ENCODE measurements at places on chromosomes 2 and 18.

DNA sequence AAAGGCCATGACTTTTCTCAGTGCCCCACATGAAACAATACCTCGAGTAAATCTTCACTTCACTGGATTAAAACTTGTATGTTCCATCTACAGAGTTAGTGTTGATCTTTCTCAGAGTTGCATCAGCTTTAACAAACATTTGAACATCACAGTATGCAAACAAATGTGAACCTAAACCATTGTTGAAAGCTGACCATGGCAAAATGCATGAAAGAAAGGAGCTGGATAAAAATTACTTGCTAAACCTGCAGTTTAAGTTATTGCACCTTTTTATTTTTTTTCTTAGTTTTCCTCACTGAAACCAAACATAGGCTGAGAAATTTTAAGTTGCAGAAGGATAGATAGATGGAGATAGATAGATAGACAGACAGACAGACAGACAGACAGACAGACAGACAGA lies 107.2 kb upstream of the UGP2 start:
- no peak for DNase-seq

DNA sequence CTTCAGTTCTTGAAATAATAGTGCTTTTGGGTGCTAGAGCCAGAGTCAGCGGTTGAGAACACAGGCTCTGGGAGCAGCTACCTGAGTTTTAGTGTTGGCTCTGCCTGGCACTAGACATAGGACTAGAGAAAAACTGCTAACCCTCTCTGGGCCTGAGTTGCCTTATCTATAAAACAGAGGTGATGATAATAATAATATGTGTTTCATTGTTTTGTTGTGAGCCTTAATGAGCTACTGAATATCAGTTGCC lies 391.7 kb downstream of the PTPRM start:
- DNase-seq, result no peak

DNA sequence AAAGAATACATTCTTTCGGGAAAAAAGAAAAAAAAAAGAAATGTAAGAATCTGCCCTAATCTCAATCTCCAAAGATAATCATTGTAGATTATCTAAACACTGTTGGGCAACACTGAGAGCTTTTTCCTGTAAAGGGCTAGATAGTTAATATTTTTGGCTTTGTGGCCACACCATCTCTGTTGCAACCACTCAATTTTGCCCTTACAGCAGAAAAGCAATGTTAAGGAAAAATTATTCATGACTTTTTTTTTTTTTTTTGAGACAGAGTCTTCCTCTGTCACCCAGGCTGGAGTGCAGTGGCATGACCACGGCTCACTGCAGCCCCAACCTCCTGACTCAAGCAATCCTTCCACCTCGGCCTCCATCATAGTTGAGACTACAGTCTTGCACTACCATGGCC lies 17.3 kb upstream of the FZD5 start:
- no peak for DNase-seq

GRCh38 chr2:121427187-121427689 lies 103.4 kb upstream of the RNU4ATAC start:
- DNase-seq, result no peak

DNA sequence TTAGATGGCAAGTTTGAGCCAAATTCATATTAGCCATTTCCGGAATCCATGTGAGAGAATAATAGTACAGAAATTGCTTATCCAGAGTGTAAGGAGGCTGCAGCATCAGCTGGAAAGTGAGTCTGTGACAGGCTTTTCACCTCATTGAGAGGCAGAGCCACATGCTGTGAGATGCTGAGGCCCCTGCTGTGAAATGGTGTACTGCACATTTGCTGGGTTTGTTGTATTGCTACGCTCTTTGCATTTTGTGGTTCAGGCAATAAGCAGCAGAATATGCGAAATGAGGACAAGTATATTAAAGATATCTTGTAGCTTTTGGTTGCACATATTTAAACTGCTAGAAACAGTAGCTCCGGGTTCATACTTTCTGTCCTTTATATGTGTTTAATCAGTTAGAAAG lies 37.0 kb downstream of the NABP1 start:
- no peak for DNase-seq

DNA sequence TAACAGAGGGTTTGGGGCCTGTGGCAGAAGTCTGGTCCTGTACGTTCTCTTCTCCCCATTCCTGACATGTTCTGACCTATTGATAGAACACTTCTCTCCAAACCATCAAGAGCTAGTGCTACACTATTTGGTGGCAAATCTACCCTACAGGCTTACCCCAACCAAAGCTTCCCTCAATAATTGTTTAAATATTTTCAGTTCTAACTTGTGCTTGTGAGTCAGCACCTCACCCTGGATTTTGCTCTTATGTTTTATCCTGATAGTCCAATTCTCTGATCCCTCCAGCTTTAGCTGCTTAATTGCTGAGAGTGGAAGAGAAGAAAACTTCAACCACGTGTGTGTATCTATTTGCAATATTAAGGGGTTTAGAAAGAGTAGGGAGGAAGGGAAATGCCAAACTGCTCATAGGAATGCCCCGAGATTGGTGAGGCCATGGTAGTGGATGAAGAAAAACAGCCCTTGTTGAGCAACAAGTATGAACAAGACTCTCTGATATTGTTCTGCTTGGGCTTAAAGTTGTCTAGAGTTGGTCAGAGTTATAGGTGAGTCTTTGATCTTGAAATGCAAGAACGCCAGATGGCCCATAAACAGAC lies 67.8 kb upstream of the PARD3B start:
- DNase-seq, result no peak

- no peak for DNase-seq
These were observed 16.9 kb upstream of the KCNG3 start for GRCh38 chr2:42510608-42511243.

- no peak for DNase-seq
These were observed 7.3 kb downstream of the RPS27A start for GRCh38 chr2:55239656-55240222.

DNA sequence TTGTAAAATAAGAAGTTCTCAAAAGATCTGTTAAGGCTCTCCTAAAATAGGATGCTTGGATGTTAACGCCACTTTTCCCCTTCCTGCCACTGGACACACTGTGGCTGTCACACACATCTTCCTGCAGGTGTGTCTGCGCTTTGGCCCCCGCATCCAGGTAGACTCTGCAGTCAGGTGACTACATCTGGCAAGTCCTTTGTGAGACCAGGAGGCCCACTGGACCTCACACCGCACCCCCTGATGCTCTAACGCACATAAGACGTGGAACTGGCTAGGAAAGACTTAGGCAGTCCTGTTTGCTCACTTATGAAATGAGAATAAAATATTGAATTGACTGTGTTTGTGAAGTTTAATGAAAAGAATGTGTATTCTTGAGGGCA lies 67.6 kb upstream of the PXDN start:
- DNase-seq, result no peak

DNA sequence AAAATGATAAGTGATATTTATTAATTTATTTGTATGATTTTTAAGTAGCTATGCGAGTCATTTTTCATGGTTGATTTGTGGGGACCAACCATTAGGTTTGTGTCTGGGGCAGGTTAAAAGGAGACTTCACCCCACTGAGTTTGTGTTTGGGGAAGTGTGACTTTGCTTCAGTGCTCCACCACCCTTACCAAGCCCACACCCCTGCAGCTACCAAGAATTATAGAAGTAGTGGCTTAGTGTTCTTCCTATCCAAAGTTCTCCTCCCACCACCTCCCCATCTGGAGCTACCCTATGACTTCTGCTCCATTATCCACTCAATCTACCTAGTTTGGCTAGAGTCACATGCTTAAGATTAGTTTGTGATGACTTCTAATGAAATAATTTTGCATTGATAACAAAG lies 182.1 kb upstream of the ZEB2 start:
- peak; percentile 64 for DNase-seq

- DNase-seq, result peak; percentile 71
These were observed 33.6 kb downstream of the PLCL1 start for GRCh38 chr2:197838036-197838435.

GRCh38 chr18:39480494-39481195 lies 1915.0 kb upstream of the CELF4 start:
- no peak for DNase-seq

DNA sequence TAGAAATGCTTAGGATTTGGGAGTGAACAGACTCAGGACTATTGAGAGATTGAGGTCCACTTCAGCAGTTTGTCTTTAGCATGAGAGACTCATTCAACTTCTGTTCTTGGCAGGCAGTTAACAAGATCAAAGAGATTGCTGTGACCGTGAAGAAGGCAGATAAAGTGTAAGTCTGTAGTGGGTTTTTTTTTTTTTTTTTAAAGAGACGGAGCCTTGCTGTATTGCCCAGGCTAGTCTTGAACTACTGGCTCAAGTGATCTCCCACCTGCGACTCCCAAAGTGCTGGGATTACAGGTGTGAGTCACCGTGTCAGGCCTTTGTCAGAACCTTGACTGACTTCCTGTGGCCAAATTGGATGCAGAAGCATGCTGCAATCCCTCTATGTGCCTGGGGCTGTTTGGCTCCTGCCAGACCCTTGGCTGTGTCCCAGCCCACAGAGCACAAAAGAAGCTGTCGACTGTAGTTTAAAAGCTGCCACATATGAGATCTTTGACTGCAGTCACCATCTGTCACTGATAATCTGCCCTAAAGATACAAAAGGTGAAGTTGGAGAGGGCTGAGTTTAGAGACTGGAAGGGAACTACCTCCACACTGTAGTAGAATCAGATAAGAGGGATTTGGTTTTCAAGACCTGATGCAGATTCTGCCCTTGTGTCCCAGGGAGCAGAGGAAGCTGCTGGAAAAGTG lies 9.9 kb downstream of the CCT7 start:
- no peak for DNase-seq

DNA sequence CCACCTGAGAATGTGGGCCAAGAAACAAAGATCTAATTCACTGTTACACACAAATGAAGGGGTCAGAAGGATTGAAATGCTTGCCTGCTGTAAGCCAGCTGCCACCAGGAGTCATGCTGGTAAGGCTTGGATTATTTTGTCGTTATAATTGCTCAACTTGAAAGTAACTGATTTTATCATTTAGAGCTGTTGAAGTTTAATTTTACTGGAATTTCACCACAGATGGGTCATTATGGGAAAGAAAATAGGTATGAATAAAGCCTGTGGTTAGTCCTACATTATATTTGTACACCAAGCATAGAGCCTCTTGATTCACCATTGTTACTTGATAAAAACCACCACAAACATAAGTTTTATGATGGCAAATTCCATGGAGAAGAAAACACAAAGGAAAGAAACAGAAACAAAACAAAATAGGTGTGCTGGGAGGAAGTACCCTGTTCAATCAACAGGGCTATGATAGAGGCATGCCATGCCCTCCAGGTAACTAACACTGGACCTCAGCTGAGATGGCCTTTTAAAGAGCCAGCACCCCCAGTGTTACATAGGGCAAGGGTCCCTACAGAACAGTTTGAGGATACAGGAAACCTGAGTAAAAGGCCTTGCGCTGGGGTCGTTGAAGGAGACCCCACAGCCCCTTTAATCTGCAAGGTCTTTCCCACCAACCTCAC lies 3.0 kb downstream of the CLEC4F start:
- DNase-seq, result no peak

DNA sequence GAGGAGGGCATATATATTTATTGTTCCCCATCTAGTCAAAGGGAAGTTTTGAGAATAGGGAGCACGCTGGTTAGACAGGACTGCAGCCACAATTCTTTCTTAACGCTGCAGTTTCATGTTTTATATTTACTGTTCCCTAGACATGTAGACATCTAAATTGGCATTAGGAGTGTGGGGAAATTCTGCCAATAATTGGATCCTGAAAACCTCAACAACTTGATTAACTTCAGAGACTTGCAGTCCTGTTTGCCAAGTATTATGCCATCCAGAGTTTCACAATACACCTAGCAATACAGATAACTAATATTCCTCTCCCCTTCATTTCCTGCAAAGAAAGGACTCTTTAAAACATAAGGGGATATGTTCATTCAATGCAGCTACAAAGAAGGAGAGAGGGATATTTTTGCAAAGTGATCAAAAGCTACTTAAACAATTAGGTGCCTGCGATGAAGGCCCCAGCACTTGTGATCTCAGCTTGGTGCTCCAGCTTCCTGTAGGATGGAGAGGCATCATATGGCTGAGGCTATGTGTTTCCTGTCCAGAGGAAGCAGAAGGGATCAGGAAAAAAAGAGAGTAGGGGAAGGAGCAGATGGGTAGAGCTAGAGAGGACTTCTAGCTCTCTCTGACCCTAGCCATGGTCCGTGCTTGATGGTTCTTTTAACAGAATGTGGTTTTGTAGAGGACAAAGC lies 264.4 kb downstream of the MTX2 start:
- no peak for DNase-seq

DNA sequence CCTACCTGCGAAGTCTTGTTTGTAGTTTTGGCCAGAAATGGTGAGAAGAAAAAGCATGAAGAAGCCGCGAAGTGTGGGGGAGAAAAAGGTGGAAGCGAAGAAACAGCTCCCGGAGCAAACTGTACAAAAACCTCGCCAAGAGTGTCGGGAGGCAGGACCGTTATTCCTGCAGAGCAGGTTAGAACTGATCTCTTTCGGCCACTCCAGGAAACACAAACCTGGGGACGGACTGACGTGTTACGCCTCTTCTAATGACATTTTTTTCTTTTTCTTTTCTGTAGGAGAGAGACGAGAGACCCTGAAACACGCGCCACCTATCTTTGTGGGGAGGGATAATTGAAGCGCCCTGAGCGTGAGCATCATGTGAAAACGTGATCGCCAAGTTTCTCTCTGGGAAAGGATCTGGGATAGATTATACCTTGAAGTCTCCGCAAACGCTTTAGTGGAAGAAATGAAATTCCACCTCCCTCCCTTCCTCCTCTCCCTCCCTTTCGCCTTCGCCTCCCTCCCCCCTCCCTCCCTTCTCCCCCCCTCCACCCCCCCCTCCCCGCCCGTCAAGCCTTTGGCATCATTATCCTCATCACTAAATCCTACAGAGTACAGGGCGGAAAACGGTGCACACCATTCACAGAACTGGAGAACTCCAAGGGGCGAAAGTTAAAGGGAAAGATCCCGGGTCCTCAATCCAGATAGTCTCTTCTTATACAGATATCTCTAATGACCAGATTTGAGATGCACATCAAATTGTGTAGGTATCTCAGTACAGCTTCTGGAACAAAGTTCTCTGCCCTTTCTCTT lies at the start of gene ZEB2:
Gene ZEB2, minus strand, starts transcription at position 186 of the 798 bp plus-strand sequence. CDS start 2,769 bp downstream, outside the sequence.
- DNase-seq, result peak; percentile 69

DNA sequence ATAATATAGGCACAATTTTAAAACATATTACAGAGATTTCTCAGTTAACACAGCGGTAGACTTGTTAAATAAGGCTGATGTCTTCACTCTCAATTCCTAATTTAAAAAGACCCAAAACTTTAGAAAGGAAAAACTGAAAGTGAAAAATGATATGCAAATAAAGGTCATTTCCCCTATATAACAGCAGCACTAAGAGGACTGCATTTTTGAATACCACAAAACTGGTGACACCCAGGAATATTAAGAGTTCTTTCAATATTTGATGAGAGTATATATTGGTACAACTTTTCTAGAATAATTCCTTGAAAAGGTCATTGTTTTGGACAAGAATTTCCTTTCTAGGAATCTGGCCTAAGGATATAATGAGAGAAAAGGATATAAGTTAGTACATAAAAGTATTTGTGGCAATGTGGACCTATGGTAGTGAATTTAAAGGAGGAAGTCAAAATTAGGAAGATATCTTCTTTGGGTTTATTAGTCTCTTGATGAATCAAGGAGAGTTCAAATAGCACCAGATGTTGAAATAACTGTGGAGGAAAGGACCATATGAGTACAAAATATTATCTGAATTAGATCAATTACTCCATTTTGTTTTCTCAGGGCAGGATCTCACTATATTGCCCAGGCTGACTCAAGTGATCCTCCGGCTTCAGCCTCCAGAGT lies 70.3 kb downstream of the TMEM237 start:
- no peak for DNase-seq

- DNase-seq, result no peak
These were observed 81.1 kb downstream of the MBOAT2 start for GRCh38 chr2:8922431-8922830.

- no peak for DNase-seq
These were observed 85.8 kb downstream of the PLEKHM3 start for GRCh38 chr2:207939342-207940108.

GRCh38 chr18:23992089-23992940 lies 22.2 kb upstream of the TTC39C start:
- peak; percentile 85 for DNase-seq
